ENCODE measurements at places on chromosomes 12 and 14. TPM values are rescaled to one million over a fixed set of nuclear protein-coding genes. Genes with fewer than 3 reads are reported as not detected.

GRCh38 chr12:27973487-27973890, 956 bp upstream of the PTHLH start:
- no peak for DNase-seq

DNA sequence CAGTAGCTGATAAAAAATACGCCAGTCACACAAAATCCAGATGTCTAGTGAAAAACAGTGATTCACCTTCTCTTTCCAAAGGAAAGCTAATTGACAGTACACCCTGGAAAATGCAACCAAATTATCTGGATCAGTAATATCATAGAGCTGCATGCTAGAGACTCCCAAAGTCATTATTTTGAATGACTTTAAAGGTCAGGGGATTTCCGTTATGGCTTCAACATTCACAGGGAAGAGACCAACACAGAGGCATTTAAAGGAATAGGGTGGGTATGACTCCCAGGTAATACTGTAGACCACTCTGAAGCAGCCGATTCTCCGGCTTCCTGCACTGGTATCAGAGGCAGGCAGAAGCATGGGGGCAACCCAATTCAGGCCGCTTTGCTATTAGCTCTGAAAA, 190.4 kb downstream of the STXBP6 start:
- DNase-seq = no peak

DNA sequence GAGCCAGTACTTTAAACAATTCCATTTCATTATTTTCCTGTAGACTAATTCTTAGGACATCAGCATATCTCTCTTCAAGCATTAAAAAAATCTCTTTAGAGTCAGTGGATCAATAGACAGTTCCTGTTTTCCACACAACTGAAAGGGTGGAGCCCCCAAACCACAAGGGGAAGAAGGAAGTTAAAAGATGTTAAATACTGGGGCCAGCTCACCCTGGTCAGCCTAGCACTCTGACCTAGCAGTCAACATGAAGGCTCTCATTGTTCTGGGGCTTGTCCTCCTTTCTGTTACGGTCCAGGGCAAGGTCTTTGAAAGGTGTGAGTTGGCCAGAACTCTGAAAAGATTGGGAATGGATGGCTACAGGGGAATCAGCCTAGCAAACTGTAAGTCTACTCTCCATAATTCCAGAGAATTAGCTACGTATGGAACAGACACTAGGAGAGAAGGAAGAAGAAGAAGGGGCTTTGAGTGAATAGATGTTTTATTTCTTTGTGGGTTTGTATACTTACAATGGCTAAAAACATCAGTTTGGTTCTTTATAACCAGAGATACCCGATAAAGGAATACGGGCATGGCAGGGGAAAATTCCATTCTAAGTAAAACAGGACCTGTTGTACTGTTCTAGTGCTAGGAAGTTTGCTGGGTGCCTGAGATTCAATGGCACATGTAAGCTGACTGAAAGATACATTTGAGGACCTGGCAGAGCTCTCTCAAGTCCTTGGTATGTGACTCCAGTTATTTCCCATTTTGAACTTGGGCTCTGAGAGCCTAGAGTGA, at the start of gene LYZ:
LYZ (plus strand) TSS at position 220 of the 777 bp plus-strand sequence; CDS start at position 248, 28 bp downstream.
- no peak for DNase-seq

DNA sequence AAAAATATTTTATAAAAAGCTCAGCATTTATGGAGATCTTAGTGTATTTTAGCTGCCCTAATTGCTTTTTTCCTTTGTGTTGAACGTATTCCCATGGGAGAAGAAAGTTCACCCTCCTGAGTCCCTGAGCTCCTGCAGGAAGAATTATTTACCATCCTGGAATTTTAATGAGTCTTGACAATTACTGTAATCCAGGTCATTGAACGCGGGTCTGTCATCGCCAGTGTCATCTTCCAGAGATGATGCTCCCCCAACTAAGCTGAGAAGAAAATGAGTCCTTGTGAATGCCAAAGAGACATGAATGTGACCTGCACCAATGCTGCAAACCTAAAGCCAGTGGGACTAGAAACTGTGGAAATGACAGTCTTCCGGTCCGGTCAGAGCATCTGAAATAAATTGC, 129.5 kb downstream of the FBXL14 start:
- no peak for DNase-seq

DNA sequence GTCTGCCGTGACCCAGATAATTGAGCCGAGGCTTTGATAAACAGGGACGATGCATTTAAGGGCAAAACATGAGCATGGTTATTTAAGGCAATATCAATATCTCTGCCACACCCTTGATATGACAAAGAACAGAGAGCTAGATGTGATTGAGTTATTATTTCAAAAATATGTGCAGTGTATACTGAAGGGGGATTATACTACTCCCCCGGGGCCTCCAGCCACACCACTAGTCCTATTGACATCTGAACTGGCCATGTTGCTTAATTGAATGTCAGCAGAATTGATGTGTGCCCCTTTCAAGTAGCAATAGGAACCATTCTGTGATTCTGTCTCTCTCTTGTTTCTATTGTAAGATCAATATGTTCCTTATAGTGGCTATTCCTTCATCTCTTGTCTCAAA, 794.8 kb upstream of the SEL1L start:
- DNase-seq = no peak

VPS29 gene
- 120 TPM for total RNA-seq

GRCh38 chr12:56007564-56008559, 10.8 kb downstream of the SUOX start:
- peak; percentile 63 for DNase-seq
